EL (cell line): ENCODE measurements at places on chromosomes 3 and 15.

DNA sequence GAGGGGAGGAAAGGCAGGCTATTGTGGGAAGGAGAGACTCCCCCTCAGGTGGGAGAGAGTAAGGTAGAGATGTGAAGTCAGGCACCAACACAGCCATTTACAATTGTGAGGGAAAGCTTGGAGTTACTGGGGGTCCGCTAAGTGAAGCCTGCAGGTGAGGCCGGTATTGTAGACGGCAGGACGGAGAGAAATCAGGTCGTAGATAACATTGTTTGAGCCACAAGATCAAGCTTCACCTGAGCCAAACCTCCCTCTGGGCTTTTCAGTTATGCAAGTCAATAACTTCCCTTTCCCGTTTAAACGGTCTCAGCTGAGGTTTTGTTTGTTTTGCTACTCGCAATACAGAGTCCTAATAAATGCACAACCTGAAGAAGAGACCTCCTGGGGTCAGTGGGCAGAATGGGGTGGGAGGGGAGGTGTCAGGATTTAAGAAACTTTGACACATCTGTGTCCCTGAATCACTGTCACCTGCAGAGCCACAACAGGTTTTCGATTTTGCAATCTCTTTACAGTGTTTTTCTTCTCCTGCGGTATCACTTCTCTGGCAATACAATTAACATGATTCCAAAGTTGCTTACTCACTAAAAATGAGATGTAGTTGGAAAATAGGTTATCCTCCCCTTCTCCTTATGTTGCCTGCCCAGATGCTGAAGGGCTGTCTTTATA, 72.0 kb upstream of the GLCE start:
- no peak for DNase-seq

DNA sequence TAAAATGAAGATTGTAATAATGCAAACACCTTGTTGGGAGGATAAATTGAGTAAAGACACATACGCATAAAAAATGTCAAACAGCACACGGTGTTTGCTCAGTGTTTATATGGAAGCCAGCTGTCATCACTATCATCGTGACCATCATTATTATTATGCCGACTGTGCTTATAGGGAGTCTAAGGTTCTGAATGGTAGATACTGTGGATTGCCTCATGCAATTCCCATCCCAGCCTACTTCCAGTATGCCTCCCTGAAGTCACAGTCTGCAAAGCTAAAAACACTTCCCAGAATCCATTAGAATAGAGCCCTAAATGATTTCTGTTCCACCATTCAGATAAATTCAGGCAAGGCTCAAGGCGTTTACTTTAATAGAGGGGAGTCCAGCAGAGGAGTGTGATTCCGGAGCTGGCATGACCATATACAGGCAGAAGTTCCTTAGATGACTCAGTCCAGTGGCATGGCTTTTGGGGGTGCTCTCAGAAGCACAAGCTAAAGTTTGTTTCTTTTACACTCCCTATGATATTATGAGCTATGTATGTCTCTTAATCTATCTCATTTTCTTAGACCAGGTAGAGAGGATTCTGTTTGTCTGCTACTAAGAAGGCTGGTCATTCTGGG, 148.7 kb downstream of the MEX3B start:
- peak; percentile 87 for DNase-seq

DNA sequence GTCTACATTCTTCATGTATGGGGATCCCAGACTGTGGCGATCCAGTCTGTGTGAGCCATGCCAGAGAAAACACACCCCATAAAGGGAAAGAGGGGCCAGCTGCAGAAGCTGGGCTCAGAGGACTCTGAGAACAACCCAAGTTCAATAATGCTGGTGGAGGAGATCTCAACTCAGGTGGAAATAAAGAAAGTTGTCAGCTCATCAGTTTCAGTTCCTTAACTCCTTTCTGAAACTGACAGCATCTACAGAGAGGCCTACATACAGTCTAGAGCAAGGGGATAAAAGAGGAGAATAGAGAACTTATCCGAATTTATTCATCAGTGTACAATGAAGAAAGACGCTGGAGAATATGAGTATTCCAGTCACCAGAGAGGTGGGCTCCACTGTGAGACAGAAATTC, 77.0 kb downstream of the NTRK3 start:
- DNase-seq: no peak

DNA sequence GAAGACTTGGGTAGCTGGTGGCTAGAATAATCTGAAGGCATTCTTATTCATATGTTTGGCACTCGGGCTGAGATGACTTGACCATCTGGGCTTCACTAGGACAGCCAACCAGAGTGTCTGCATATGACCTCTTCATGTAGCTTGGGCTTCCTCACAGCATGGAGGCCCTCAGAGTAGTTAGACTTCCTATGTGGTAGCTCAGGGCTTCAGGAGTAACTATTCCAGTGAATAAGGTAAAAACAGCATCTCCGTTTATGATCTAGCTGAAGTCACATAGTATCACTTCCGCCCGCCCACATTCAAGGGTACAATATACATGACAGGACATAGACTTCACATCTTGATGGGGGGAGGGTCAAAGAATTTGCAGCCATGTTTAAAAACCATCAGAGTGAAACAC, 18.9 kb upstream of the CMTM8 start:
- no peak for DNase-seq

GRCh38 chr15:89442671-89443307, 53.6 kb downstream of the RHCG start:
- DNase-seq: peak; percentile 49

GRCh38 chr3:111541911-111542483, at the start of gene CD96:
Gene CD96 (plus strand): TSS chr3:111542197. CDS start chr3:111542249, 52 bp downstream.
- DNase-seq: no peak

DNA sequence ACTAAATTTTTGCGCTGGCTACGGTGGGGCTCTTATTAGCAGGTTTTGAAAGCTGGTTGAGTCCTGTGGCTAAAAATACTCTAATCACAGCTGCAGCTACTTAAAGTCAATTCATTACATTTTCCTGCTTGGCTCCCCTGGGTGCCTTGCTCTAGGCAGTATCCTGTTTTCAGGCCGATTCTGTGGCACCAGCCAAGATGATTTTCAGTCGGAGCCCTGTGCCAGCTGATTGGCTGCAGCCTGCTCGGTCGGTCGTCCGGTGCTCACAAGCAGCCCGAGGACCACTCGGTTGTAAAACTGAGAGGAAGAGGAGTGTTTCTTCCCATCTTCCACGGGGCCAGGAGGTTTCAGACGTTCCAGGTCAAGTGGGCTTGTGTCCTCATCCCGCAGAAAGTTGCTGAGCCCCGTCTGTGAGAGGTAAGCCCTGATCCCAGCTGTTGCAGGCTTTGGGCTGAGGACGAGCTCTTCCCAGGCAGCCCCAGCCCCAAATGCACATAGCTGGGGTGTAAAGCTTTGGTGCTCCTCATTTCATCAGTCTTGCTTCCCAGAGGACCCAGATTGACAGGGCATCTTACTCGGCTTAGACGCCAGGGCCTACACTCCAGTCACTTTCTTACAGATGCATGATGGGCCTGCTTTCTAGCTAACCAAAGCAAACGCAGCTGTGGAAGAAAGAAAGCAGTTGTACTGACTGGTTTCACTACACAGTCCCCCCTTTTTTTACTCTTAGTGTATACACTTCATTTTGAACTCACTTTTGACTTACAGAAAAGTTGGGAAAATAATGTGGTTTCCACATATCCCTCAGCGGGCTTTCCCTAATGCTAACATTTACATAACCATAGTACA, 15.9 kb downstream of the LYSMD4 start:
- DNase-seq: no peak

- no peak for DNase-seq
Observed at GRCh38 chr3:133924041-133924440, 28.4 kb upstream of the RAB6B start.

DNA sequence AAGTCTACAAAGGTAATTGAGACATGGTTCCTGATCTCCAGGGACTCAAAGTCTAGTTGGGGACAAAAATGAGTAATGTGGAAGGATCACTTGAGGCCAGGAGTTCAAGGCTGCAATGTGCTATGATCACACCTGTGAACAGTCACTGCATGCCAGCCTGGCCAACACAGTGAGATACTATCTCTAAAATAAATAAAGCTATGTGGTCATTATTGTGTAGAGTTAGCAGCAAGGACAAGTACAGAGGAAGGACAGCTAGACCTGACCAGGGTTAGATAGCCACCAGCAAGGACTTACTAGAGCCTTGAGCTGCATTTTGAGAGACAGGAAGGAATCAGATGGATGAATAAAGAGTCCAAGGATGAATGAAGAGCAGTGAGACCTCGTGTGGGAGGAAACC, 166.5 kb downstream of the MINAR1 start:
- DNase-seq: no peak

GRCh38 chr15:69552057-69552815, 99.6 kb downstream of the RPLP1 start:
- no peak for DNase-seq

GRCh38 chr3:66723231-66723630, 222.4 kb upstream of the LRIG1 start:
- peak; percentile 27 for DNase-seq

DNA sequence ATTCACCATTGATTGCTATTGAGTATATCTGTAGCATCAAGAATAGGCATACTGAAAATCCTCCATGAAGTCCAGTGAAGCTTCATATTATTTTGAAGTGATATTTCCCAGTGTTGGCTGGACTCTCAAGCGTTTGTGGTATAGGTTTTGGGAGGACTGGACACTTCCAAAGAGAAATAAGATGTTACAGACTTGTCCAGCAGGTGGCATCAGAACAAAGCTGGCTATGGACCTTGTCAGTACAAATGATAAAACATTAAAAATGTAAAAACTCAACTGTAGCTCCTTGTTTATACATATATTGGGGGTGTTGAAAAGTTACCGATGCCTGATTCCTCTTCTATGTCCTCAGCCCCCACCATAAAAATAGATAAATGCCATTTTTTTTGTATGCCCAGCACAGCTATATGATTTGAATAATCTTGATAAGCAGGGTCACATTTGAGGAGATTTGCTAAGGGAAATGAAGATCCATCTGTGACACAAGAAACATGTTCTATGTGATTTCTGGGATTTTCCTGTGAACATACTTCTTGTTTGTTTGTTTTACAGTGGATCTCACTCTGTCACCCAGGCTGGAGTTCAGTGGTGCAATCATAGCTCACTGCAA, 54.5 kb upstream of the GOLGA6B start:
- DNase-seq: peak; percentile 59

DNA sequence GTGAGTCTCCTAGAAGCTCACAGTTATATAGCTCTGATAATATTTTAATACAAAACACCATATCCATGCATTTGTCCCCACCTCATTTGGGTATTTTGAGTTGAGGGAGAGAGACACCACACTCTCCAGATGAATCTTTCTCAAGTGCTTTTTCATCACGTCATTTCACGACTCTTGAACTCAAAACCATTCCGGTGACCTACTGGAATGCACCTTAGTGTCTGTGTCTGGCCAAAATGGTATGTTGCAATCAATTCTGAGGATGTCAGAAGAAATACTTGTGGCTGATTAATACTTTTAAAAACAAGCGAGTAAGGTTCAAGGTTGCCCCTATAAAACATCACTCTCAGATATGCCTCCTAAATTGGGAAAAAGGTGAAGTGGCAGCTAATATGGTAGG, 352.6 kb upstream of the ICE2 start:
- DNase-seq: no peak

GRCh38 chr15:100715571-100716455, 113.4 kb downstream of the ASB7 start:
- no peak for DNase-seq

- no peak for DNase-seq
Observed at GRCh38 chr3:139202226-139202958, 141.4 kb upstream of the MRPS22 start.

DNA sequence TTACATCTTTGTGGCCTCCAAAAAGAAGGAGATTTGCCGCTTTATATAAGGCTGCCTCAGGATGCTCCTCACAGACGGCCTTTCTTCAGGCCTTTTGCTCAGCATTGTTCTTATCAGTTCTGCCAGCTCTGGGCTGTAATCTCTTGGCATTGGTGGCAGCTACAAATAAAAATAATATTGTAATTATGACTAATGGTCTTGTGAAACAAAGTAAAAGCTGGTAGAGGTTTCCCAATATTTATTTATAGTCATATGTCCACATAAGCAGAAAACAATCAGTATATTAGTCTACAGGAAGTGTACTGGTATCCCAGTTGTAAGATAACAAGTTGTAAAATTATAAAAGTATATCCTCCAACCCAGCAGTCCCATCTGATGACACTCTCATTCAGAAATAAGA, 7.3 kb downstream of the NEK4 start:
- no peak for DNase-seq

DNA sequence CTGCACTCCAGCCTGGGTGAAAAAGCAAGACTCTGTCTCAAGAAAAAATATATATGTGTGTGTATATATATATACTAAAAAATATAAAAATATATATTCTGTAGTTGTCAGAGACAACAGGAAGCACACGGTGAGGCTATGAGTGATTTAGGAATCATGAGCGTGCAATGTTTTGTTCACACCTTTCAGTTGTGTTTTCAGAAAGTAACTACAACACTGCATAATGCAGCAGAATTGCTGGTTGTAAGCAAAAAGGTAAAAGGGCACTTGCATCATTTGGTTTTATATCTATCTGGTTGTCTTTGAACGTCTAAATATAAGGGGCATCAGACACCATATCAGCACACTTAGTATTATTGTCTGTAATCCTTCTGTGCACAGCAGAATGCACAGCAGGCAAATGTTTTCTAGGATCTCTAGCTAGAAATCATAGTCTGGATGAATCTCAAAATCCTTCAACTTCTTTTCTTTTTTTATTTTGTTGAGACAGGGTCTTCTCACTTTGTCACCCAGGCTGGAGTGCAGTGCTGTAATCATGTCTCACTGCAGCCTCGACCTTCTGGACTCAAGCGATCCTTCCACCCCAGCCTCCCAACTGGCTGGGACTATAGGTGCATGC, 44.8 kb downstream of the CCR3 start:
- no peak for DNase-seq

GRCh38 chr3:59133311-59133710, 83.5 kb upstream of the CFAP20DC start:
- no peak for DNase-seq

DNA sequence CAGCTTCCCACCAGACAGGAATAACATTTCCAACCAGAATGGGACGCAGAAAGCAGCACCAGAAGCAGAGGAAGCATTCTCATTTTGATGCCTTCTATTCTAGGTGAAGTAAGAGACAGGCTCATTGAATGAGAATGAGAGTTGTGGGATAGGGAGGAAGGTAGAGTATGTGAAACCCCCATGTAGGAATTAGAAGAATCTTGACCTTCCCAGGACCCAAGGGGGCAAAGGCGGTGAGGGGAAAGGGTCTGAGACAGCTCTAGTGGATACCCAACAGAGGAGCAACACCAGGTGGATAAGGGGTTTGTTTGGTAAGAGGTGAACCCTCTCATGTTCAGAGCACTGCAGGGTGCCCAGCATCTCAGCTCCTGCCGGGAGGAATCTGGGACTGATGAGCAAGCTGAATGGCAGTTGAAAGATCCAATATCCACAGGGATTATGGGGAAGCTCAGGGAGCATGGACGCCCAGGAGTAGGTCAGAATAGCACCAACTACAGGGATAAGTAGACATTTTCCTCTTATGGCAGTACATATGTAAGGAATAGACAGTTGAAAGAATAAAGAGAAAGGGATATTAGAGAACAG, 77.0 kb downstream of the PLCL2 start:
- DNase-seq: no peak
